B cell (primary cell): ENCODE measurements at places on chromosomes 16 and 17. TPM values are rescaled to one million over a fixed set of nuclear protein-coding genes. Genes with fewer than 3 reads are reported as not detected.

MYCBPAP gene
- 5.1 and 5.5 TPM in 2 replicates for total RNA-seq

- no peak for DNase-seq
Observed at GRCh38 chr17:52048137-52048898, 110.2 kb downstream of the CA10 start.

DNA sequence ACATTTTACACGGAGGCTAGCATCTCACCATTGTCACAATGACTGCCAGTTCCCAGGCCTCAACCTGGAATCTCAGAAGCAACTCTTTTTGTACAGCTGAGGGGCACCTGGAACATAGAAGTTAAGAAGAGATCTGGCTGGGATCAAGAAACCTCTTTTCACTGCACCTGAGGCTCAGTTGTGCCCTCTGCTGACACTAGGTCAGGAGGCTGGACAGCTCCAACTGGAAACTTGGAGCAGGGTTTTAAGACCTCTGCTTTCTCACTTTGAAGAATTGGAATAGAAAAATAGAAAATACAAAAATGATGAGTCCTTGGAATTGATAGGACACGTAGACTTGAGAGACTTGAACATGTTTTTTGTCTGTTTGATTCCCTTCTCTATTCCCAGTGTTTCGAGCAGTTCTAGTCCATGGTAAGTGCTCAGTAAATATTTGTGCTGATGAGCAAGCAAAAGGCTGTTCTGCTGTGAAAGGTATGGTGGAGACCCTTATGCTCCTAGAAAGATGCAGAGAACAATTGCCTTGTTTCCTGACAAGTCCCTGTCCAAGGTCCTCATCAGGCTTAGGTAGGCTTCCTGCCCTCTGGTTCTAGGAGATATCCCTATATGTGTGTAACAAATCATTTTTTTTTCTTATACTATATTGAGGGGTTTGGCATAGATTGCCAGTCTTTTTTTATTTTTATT lies 13.6 kb upstream of the PPM1D start:
- no peak for DNase-seq

ZNF594 gene
- 36.2 and 38.9 TPM in 2 replicates for total RNA-seq

GRCh38 chr17:74603746-74604145 lies 11.7 kb upstream of the CD300LD start:
- DNase-seq: no peak

KRTAP4-2 gene
- not detected in 2 replicates for total RNA-seq
